ENCODE measurements at places on chromosomes 13 and 19.

- DNase-seq = no peak
Measured at GRCh38 chr13:73832128-73832588, 302.0 kb downstream of the KLF12 start.

DNA sequence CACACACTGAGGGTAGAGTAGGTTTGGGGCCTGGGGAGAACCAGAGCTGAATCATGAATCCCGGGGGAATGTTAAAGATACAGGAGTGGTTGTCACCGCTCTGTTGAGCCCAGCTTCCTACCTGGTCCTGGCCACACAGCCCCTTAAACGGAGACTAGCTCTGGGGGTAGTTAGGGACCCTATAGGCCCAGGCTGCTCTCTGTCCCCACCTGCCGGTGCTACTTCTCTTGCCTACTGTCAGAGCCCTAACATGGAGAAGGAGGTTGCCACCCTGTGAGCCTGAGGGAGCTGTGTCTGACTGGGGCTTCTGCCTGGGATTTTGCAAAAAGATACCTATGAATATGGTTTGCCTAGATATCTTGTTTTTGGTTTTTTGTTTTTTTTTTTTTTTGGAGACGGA, 36.6 kb upstream of the ZNF429 start:
- no peak for DNase-seq

GRCh38 chr13:41651413-41652058, 194.2 kb downstream of the RGCC start:
- DNase-seq = no peak

DNA sequence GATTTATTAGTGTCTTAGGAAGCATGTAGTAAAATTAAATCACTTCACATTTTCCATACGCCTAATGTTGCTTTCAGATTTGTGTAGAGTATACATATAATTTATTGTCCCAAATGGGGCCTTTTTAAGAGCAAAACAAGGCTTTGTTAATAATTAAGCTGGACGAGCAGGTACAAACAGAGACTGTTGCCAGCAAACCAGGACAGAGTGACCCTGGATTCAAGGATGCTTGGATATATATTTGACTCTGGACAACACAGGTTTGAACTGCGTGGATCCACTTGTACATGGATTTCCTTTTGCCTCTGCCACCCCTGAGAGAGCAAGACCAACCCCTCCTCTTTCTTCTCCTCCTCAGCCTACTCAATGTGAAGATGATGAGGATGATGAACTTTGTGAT, 454.9 kb downstream of the PCDH9 start:
- no peak for DNase-seq

DNA sequence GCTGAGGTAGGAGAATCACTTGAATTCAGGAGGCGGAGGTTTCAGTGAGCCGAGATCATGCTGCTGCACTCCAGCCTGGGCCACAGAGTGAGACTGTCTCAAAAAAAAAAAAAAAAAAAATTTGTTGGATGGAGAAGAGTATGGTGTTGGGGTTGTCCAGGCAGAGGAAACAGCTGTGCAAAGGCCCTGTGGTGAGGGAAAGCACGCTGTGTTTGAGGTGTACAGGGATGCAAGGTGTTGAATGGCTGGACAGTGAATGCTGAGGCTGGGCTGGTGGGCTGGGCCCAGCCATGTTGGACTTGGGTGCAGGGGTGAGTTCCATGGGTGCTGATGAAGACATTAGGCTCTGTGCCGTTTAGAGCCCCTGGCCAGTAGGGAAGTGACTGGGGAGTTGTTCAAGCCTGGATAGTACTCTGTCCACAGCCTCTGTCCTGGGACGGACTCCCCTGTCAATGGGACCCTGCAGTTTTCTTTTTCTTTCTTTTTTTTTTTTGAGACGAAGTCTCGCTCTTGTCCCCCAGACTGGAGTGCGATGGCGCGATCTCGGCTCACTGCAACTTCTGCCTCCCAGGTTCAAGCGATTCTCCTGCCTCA, 18.6 kb downstream of the PRR12 start:
- no peak for DNase-seq

DNA sequence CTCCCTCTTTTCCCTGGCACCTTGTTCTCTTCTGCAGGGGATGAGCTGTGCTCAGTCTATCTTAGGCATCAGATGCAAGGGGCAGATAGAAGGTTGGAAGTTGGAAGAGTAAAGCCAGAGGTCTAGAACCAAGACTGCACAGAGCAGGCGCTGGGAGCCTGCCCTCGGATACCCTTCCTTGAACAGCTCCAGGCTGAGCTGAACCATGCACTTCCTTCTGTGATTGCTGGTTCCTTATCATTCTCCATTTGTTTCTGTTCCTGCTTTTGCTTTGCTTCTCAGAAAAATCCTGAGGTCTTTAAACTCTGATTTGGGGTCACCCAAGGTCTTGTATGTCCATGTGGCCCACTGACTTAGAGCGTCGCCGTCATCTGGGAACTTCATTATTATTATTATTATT, 36.3 kb downstream of the ARHGEF18 start:
- no peak for DNase-seq

GRCh38 chr13:99320693-99321481, 13.7 kb upstream of the GPR183 start:
- DNase-seq = no peak

DNA sequence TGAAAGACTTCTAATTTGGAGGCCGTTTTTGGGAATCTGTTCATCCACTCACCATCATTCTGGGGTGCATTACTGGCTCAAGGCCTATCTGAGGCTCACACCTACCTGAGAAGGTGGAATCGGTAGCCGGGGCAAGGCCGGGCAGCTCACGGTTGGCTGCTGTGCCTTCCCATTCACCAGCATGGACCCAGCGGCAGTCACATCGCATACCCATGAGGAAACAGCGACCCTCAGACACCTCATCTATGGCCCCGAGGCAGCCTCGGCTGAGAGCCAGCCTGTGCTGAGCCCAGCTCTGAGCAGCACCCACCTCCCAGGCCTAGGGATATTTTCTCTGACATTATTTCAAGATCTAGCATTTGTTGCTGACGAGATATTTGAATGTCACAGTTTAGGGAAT, 130.5 kb downstream of the ATP11A start:
- DNase-seq = no peak

DNA sequence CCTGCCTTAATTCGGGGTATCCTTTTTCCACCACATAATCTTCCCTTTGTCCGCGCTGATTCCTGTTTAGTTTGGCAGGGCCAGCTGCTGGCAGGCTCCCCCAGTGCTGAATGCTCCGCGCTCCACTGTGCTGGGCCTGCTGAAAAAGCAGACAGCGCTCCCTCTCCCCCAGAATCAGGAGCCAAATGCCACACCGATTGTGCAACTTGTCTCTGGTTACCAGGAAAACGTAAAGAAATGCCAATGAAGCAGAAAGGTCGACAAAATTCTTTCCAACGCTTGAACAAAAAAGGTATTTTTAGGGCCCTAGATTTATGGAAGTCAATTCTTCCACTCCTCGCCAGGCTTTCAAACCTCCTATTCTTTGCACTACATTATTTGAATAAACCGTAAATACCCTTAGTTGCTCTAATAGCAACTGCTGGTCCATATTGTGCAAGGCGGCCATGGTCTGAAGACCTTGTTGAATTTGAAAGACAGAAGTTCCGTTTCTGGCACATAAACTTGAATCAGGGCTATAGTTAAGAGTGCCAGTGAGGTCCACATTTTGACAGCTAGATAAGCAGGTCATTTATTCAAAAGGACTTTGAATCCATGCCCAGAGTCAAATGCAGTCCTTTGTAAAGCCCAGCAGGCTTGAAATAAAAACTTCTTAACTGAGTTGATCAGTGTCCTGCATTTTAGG, 206.7 kb upstream of the RFC3 start:
- peak; percentile 62 for DNase-seq

DNA sequence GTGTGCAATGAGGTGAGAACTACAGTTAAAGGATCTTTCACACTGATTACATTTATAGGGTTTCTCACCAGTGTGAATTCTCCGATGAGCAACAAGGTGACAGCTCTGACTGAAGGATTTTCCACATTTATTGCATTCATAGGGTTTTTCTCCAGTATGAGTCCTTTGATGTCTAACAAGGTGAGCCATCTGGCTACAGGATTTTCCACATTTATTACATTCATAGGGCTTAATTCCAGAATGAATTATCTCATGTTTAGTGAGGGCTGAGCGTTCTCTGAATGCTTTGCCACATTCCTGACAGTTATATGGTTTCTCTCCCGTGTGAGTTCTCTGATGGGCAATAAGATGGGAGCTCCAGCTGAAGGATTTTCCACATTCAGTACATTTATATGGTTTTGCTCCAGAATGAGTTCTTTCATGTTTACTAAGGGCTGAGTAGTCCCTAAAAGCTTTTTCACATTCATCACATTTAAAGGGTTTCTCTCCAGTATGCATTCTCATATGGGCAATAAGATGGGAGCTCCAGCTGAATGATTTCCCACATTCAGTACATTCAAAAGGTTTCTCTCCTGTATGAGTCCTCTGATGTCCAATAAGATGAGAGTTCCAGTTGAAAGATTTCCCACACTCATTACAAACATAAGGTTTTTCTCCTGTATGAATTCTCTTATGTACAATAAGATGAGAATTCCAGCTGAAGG, 4.4 kb upstream of the C19orf18 start:
- no peak for DNase-seq

DNA sequence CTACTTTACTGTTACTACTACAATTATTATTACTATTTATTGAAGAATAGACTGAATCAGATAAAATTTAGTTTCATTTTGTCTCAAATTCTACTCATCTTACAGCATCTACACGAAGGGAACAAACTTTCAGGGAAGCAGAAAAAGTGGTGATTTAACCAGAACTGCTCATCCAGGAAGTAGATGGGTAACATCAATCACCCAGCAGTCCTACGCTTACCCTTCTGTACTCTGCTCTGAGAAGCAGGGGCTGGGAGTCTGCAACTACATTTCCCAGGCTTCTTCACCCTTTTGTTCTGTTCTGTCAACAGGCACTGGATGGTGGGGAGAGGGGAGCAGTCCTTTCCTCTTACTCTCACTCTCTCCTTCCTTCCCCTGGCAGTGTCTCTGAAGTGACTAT, 31.4 kb upstream of the GGACT start:
- no peak for DNase-seq

DNA sequence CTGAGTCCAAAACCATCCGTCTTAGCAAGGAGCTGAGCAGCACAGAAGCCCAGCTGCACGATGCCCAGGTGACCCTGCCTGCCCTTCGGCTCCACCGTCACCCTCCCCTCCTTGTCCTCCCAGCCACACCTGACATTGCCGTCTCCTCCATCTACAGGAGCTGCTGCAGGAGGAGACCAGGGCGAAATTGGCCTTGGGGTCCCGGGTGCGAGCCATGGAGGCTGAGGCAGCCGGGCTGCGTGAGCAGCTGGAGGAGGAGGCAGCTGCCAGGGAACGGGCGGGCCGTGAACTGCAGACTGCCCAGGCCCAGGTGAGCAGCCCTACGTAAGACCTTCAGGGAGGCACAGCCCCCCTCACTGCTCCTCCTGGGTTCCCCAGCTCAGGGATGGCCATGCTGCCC, 49.1 kb downstream of the KCNC3 start:
- no peak for DNase-seq

DNA sequence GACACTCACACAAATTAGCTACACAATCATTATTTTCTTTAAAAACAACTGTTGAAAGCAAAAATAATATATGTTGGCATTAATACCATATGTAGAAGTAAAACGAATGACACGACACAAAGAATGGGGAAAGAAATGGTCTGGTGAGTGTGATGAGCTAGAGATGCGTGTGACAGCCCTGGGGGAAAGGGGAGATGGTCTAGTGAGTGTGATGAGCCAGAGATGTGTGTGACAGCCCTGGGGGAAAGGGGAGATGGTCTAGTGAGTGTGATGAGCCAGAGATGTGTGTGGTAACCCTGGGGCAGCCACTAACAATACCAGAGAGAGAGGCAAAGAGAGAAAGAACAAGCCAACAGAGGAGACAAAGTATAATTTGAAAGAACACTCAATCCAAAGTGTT, 22.3 kb upstream of the LAMP1 start:
- no peak for DNase-seq

DNA sequence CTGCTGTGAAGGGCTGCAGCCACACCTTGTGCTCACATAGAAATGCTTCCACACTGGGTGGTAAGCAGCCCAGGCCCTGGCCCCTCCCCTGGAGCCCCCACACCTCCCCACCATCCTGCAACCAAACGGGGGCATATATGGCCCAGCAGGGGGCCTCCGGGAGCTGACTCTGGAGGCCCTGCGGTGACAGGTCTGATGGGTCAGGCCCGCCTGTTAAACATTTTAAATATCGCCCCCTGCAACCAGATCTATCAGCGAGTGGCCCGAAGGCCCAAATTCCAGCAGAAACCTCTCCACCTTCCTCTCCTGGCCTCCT, 48.0 kb upstream of the KATNAL1 start:
- peak; percentile 25 for DNase-seq

DNA sequence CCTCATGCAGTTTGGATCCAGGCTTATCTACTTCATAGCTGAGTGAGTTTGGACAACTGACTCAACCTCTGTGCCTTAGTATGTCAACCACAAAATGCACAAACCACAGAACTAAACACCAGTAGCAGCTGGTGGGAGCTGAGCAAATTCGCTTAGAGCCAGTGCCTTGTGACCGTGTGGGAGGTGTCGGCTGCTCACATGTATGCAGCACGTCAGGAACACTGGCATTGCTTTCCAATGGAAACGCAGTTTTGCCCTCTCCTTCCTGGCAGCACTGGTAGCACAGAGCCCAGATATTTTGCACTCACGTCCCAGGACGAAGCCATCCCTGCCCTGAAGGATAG, 8.3 kb upstream of the NTN5 start:
- no peak for DNase-seq

DNA sequence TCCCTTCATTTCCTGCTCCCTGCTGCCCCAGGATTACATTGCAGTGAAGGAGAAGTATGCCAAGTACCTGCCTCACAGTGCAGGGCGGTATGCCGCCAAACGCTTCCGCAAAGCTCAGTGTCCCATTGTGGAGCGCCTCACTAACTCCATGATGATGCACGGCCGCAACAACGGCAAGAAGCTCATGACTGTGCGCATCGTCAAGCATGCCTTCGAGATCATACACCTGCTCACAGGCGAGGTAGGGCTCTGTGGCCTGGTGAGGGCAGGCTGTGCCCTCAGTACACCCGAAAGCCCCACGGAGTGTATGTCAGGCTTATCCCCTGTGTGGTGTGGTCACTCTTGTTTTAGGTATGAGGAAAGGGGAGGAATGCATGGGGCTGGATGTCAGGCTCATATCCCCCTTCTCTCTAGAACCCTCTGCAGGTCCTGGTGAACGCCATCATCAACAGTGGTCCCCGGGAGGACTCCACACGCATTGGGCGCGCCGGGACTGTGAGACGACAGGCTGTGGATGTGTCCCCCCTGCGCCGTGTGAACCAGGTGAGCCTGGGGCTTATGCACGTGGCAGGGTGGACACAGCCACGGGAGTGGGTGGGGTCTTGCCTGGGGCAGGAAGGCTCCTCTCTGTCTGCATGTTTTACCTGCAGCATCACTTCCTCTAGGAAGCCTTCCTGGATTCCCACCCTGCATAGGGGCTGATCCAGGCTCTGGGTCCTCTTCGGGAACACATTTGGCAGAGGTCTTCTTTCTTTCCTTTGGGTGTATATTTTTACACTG, 2.3 kb upstream of the RNF225 start:
- DNase-seq = no peak

- no peak for DNase-seq
Measured at GRCh38 chr19:57566396-57567265, 7.0 kb upstream of the ZNF550 start.

Measured in retina (tissue), 1 donor.